ENCODE measurements at places on chromosomes 11 and 22. TPM values are rescaled to one million over a fixed set of nuclear protein-coding genes. Genes with fewer than 3 reads are reported as not detected.

KCTD14 gene
- 0.56 TPM for total RNA-seq

CREB3L1 gene
- 11.0 TPM for total RNA-seq

ADM2 gene
- 0.58 TPM for total RNA-seq

CARNS1 gene
- 0.28 TPM for total RNA-seq

OPCML gene
- 3.4 TPM for total RNA-seq

SLC22A6 gene
- total RNA-seq, result not detected

ATXN10 gene
- 180 TPM for total RNA-seq

KCNJ5 gene
- total RNA-seq, result under 0.01 TPM

SPDYC gene
- not detected for total RNA-seq

PVALB gene
- total RNA-seq, result not detected

CATSPER1 gene
- total RNA-seq, result 0.19 TPM

OR5B3 gene
- total RNA-seq, result not detected

EHF gene
- 0.28 TPM for total RNA-seq

OR5D14 gene
- total RNA-seq, result not detected

SEC14L6 gene
- total RNA-seq, result 0.28 TPM

KDM4D gene
- 0.56 TPM for total RNA-seq

GSTT2B gene
- total RNA-seq, result 4.2 TPM

ZNF408 gene
- 9.0 TPM for total RNA-seq

KCNE3 gene
- total RNA-seq, result 3.4 TPM

ROBO4 gene
- total RNA-seq, result 1.1 TPM

PRR5L gene
- 11.1 TPM for total RNA-seq

CHCHD10 gene
- 3.7 TPM for total RNA-seq

DNAJB7 gene
- total RNA-seq, result not detected

OR8D4 gene
- total RNA-seq, result not detected

PEX26 gene
- total RNA-seq, result 15.5 TPM
